ENCODE measurements at places on chromosomes 3 and 15. TPM values are rescaled to one million over a fixed set of nuclear protein-coding genes. Genes with fewer than 3 reads are reported as not detected.

Gene ANKUB1
- total RNA-seq: not detected

Gene CFAP161
- total RNA-seq: 0.84 TPM

Gene TMEM108
- total RNA-seq: 1.3 TPM

Gene RTP3
- total RNA-seq: not detected

Gene CISH
- total RNA-seq: 10.1 TPM

DNA sequence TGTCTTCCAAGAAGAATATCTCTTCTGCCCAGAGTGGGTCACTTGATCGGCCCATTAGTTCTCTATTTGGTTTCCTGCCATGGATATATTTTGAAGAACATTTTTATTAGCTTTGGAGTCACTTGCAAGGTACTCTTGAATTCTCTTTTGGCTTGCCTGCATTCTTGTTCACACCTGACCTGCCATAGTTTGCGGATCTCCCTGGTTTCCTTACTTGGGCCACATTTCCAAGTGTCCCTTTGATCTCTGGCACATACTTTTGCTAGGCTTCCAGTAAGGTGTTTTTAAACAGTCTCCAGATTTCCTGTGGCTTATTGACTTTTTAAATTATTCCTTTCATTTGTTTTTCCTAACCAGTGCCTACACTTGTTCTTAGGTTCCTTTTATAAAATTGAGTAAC is 488.5 kb upstream of the MDFIC2 start:
- DNase-seq: no peak

DNA sequence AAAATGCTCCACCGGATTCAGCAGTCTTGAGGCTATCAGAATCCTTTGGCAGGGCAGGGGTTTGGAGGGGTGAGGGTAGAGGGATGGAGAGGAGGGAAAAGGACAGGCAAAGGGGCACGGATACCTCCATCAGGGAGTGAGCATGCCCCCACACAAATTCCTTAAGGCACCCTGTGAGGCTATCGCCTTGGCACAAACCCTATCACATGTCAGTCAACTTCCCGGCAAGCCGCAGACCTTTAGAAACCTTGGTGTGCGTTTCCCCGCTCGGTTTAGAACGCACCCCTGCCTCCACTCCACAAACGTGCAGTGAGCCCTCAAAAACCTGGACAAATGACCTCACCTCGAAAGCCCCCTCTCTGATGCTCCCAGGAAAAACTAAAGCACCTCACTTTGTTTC is 422 bp upstream of the SETMAR start:
- DNase-seq: no peak

DNA sequence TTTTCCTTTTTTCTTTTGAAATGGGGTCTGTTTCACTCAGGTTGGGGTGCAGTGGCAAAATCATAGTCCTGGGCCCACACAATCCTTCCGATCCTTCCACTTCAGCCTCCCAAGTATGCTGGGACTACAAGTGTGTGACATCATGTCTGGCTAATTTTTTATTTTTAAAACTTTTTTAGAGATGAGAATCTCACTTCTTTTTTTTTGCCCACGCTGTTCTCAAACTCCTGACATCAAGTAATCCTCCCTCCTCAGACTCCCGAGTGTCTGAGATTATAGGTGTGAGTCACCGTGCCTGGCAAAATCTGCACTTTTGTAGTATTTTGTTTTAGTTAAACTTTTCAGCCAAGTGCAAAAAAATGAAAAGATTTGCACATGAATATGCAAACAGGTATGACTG is 171.0 kb downstream of the FNDC3B start:
- DNase-seq: no peak

GRCh38 chr3:11021611-11022011 is 29.1 kb downstream of the SLC6A1 start:
- DNase-seq: peak; percentile 40

DNA sequence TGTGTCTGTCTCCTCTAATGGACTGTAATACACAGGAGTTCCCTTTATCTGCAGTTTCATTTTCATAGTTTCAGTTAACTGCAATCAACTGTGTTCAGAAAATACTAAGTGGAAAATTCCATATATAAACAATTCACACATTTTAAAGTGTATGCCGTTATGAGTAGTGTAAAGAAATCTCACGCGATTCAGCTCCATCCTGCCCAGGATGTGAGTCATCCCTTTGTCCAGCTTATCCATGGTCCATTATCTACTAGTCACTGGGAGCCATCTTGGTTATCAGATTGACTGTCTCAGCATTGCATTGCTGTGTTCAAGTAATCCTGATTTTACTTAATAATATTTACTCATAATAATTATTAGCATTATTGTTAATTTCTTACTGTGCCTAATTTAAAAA is 14.5 kb downstream of the ZPLD1 start:
- no peak for DNase-seq

DNA sequence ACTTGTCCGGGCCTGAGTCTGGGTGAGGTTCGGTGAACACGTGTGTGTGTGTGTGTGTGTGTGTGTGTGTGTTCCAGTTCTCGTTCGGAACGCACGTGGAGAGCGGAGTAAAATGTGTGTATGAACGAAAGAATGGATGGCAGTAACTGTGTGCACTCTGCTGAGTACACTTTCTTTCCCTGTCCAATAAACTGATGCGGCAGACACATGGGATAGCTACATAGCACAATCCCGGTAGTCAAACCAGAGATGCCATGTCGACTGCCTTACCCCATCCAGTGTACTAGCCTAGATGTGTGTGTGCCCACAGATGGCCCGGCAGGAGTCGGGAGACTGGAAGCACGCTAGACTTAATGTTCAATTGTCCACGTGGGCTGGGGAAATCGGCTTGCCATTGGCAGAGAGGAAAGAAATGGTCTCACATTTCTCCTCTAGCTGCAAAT is 507 bp upstream of the GOLIM4 start:
- DNase-seq: peak; percentile 70

- no peak for DNase-seq
Observed at GRCh38 chr3:12918231-12918630, 76.9 kb upstream of the RPL32 start.

DNA sequence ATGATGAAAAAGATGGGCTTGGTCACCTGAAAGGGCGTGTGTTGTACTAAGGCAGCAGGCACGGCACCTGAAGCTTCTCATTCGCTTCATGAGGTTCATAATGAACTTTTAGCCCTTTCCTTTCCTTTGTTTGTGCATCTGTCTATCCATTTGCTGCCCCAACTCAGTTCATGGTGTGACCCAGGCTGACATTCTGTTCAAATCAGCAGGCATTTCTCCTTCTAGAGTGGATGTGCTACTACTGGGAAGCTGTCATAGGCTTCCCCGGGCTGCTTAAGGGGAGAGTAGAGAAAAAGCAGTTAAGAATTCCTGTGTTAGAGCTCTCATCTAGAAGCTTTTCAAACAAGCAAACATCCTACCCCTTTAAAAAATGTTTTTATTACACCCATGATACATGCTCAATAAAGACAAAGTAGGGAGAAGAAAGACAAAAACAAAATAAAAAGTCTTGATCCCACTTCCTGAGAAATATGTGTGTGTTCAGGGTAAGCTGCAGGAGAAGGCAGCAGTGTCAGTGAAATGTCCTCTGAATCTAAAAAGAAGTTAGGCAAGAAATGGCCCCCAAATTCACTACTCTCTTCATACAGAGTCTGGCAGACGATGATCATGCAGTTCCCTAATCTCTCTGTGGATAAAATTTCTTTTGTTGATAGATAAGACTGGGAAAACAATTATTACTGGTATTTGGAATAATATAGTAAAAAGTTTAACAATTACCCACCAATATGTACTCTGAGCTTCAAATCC is 136.9 kb upstream of the PFN2 start:
- DNase-seq: no peak

GRCh38 chr3:147356909-147357900 is 49.1 kb downstream of the ZIC4 start:
- DNase-seq: no peak

GRCh38 chr3:153103406-153103945 is 58.5 kb upstream of the RAP2B start:
- DNase-seq: no peak

GRCh38 chr3:87272718-87273341 is 3.6 kb downstream of the POU1F1 start:
- no peak for DNase-seq

- DNase-seq: no peak
Observed at GRCh38 chr3:29789686-29790085, 508.8 kb downstream of the RBMS3 start.

- DNase-seq: no peak
Observed at GRCh38 chr3:149247929-149248691, 26.5 kb upstream of the CP start.

- no peak for DNase-seq
Observed at GRCh38 chr3:23263796-23264195, 60.7 kb downstream of the UBE2E2 start.

GRCh38 chr3:135755330-135756105 is 210.0 kb upstream of the PPP2R3A start:
- no peak for DNase-seq

- no peak for DNase-seq
Observed at GRCh38 chr3:182046166-182046764, 334.5 kb downstream of the SOX2 start.

DNA sequence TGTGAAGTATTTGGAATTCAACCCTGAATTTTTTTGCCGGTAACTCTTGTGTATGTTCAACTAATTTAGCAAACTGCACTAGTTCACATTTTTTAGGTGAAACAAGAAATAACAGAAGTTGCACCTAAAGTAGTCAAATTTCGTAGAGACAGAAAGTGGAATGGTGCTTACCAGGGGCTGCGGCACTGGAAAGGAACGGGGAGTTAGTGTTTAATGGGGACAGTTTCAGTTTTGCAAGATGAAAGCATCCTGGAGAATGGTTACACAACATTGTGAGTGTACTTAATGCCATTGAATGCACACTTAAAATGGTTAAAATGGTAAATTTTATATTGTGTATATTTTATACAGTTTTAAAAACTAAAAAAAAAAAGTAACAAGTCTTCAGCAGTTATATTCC is 27.4 kb downstream of the PPARG start:
- DNase-seq: no peak

DNA sequence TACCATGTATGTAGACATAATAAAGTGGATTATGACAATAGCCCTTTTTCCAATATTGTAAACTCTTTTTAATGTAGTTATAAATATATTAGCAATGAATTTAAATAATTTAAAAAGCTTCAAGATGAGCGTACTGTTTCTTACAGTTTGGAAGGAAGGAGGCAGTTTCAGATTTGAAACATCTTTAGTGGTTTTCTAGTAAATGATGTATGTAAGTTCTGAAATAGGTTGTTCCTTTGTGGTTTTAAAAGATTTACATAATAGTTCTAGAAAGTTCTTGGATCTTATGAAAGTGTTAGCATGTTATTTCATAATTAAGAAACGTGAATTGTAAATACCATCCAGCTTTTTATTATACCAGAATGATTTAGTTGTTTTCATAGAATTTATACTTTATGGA is 16.0 kb downstream of the DNAJC19 start:
- DNase-seq: no peak

DNA sequence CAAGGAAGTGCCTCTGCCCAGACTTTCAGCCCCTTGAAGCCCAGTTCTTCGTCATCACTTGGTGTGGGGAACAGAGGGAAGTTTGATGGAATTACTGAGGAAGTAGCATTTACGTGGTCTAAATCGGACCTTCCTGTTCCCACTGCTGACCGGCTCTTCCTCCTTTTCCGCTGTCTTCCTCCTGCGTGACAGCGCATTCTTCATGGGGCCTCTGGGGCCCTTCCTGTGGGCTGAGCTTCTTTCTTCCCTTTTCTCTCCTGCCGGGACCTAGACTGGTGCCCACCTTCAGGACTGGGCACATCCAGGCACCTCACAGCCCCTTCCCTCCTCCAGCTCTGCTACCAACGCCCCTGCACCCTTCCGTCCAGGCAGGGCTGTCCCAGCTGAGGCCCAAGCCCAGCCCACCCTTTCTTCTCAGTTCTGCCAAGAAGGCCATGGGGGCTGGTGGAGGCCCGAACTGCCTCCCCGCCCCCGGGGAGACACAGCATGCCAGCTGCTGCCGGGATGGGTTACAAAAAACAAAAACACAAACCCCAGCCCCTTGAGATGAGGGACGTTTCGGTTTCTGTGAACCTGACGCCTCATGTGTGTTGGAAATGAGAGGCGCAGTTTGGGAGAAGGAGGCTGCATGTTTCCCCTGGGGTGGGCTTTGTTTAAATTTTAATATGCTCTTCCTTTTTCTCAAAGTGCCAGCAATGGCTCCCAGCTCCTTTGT is 19.1 kb downstream of the ZNF710 start:
- peak; percentile 71 for DNase-seq

GRCh38 chr3:158217992-158218391 is 108.1 kb downstream of the RSRC1 start:
- DNase-seq: no peak

- no peak for DNase-seq
Observed at GRCh38 chr3:117059956-117060270, 350.3 kb downstream of the TUSC7 start.

All from aorta (tissue), 5 donors.